ENCODE measurements at places on chromosomes 11 and 22.

- no peak for DNase-seq
These were observed 534.7 kb downstream of the CNTN5 start for GRCh38 chr11:99555486-99555885.

DNA sequence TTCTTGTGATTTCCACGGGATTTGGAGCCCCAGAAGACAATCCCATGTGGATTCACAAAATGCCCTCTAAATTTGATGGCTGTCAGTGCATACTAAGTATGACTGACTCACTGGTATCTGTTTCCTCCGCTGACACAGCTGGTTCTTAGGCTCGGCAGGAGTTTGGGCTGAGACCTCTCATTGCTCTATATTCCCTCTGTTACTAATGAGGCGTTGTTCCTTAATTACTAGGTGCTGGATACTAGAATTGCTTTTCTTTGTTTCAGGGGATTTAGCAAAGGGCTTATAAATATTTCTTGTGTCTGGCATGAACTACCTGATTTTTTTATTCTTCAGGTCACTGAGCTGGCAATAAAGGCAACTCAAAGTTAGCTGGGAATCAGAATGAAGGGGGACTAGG, 53.2 kb upstream of the EHF start:
- DNase-seq, result no peak

GRCh38 chr11:114141863-114142580, 82.5 kb downstream of the ZBTB16 start:
- peak; percentile 66 for DNase-seq

DNA sequence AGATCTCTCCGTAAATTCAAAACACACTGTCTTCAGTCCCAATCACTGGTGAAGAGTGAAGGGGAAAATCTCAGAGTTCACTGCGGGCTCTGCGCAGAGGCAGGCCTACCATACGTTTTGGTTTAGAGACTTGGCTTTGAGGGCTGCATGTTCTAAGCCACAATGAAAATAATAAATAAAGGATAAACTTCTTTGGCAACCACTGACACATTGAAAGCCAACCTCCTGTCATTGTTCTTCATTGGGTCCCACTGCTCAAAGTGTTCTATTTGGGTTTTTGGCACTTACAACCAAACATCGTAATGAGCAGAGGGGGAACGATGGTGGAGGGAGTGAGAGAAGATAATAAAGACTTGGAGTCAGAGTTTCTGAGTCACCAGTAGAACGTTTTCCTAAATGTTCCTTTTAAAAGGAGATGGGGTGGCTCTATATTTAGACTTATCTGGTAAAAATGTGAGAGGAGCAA, 472.9 kb downstream of the SOX6 start:
- DNase-seq, result no peak

GRCh38 chr11:131907371-131907770, 537.0 kb downstream of the NTM start:
- no peak for DNase-seq

- peak; percentile 97 for DNase-seq
These were observed 1.4 kb upstream of the NEAT1 start for GRCh38 chr11:65420979-65421793.

GRCh38 chr11:117876059-117876340, 458 bp downstream of the FXYD6 start:
- DNase-seq, result no peak

DNA sequence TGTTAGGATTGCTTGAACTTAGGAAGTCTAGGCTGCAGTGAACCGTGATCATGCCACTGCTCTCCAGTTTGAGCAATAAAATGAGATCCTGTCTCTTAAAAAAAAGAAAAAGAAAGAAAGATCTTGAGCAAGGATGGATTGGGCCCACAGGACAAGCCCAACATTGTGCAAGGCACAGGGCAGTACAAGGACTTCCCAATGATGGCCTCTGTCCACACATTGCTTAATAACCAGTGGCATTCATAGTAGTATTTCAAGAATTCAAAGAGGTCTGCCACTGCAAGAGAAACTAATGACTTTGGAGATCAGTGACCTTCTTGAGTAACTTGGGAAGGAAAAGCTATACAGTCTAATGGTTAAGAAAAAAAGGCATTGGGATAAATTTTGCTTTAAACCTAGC, 44.6 kb downstream of the SEZ6L start:
- no peak for DNase-seq

GRCh38 chr22:36734171-36735058, 30.9 kb upstream of the CACNG2 start:
- DNase-seq, result no peak

DNA sequence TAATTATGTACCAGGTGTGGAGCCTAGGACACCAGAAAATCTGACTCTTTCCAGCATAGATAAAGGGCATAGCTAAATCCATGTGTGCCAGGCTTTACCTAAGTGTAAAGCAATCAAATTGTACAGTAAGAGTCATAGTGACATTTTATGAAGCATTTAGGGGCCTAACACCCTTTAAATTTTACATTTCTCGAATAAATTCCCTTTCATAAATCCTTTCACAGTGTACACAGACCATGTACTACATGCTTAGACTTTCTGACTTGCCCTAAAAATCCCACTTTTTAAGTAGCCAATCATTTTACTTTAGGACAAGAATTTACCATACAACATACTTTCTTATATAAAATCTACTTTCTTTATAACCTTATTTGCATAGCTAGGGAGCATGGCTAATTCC, 727.6 kb upstream of the LUZP2 start:
- DNase-seq, result no peak

GRCh38 chr22:37669586-37669985, 5.8 kb upstream of the LGALS1 start:
- no peak for DNase-seq

GRCh38 chr11:102112509-102112821, 2.2 kb downstream of the YAP1 start:
- no peak for DNase-seq

DNA sequence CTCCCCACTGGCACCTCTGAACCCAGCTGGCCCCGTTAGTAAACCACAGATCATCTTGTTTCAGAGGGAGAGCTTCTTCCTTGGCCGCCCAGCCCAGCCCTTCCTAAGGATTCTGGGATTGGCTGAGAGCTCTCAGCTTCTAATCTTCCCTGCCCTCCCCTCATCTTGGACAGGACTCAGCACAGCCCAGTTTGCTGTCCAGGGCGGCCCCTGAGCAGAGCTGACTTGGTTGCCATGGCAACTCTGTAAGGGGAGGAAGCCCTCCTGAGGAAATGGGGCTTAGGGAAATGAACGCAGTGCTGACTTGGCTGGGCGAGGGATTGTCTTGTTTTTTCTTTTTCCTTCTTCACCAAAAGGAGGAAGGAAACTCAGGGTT, 4.6 kb downstream of the APOL4 start:
- peak; percentile 48 for DNase-seq

- DNase-seq, result peak; percentile 86
These were observed 95.5 kb upstream of the PARVA start for GRCh38 chr11:12281571-12282478.

- DNase-seq, result no peak
These were observed 96.9 kb downstream of the MORC2 start for GRCh38 chr22:30871391-30872284.
